ENCODE measurements at places on chromosomes 2 and 18.

DNA sequence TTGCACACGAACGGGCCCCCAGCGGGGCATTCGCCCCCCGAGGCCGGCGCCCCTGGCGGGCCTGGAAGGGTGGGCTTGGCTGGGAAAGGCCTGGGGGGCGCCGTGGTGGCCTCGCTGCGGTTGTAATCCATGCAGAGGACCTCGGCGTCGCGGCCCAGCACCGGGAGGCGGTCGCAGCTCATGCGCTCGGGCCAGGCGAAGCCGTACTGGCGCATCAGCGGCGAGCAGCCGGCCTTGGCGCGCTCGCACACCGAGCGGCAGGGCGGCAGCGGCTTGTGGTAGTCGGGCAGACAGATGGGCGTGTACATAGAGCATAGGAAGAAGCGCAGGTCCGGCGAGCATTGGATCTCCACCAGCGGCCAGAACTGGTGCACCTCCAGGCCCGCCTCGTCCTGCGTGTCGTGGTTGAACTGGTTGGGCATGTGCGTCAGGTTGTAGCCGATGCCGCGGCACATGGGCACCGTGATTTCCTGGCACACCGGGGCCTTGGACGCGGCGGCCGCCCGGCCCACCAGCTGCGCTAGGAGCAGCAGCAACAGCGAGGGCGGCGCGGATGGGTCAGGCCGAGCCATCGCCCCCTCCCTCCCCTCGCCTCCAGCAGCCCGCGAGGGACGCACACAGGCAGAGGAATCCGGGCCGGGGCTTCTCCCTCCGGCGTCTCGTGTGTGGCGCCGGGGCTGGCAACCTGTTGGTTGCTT is 1.4 kb downstream of the FZD5 start:
- no peak for DNase-seq

- DNase-seq, result no peak
Observed at GRCh38 chr2:207525296-207525695, 4.5 kb upstream of the CREB1 start.

GRCh38 chr2:224849264-224849663 is 133.1 kb upstream of the CCDC195 start:
- DNase-seq, result no peak

GRCh38 chr2:212549941-212550340 is 11.3 kb upstream of the ERBB4 start:
- DNase-seq, result no peak

DNA sequence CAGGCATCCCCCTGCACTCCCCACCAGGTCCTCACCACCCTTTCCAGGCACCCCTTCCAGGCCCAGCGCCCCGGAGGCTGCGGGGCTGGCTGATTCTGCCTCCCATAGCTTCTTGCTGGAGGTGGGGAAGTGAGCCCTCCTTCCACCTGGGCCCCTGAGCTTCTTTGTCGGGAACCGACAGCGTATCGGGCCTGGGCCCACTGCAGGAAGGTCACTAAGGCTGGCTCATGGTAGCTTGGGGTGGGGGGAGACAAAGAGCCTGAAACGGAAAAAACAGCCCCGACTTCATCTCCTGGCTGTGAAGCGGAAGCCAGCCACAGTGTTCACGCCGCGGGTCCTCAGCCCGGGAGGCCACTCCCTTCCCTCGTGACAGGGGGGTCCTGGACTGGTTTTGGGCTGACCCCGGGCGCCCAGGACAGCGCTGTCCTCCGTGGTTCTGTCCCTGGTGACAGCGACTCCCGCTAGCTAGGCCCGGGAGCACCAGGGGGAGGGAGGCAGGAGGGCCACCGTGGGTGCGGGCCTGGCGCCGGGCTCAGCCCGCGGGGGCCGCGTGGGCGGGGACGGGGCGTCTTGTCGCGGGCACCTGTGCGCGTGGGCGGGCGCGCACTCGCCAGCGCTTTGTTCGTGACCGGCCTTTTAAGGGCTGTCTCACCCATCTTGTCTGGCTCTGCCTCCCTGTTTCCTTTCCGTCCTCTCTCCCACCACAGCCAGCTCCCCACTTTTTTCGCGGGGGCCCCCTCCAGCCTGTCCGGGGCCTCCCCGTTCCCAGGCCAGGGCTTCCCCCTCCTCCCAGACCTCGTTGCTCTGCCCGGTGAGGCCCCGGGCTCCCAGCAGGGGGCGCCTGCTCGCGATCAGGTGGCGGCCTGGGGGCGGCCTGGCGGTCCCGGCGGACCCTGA is 64.9 kb downstream of the DNMT3A start:
- peak; percentile 66 for DNase-seq

DNA sequence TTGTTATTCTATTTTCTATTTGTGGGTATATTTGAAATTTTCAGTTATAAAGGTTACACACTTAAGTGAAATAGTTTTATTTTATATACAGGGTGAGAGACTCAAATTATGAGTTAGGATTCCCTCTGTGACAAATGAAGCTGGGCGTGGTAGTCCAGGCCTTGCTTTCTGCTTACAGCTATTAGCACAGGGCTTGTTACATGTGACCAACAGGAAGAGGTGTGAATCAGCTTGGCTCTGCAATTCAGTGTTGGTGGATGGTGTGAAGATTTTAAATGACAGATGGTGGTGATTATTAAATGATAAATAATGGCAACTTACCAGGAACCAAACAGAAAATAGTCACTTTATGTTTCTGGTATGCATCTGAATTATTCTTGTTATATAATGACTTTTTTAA is 64.4 kb upstream of the NOSTRIN start:
- DNase-seq, result no peak

DNA sequence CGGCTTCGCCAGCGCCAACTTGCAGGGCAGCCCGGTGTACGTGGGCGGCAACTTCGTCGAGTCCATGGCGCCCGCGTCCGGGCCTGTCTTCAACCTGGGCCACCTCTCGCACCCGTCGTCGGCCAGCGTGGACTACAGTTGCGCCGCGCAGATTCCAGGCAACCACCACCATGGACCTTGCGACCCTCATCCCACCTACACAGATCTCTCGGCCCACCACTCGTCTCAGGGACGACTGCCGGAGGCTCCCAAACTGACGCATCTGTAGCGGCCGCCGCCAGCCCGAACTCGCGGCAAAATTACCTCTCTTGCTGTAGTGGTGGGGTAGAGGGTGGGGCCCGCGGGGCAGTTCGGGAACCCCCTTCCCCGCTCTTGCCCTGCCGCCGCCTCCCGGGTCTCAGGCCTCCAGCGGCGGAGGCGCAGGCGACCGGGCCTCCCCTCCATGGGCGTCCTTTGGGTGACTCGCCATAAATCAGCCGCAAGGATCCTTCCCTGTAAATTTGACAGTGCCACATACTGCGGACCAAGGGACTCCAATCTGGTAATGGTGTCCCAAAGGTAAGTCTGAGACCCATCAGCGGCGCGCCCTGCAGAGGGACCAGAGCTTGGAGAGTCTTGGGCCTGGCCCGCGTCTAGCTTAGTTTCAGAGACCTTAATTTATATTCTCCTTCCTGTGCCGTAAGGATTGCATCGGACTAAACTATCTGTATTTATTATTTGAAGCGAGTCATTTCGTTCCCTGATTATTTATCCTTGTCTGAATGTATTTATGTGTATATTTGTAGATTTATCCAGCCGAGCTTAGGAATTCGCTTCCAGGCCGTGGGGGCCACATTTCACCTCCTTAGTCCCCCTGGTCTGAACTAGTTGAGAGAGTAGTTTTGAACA is 15.1 kb downstream of the HOXD3 start:
- DNase-seq, result no peak

DNA sequence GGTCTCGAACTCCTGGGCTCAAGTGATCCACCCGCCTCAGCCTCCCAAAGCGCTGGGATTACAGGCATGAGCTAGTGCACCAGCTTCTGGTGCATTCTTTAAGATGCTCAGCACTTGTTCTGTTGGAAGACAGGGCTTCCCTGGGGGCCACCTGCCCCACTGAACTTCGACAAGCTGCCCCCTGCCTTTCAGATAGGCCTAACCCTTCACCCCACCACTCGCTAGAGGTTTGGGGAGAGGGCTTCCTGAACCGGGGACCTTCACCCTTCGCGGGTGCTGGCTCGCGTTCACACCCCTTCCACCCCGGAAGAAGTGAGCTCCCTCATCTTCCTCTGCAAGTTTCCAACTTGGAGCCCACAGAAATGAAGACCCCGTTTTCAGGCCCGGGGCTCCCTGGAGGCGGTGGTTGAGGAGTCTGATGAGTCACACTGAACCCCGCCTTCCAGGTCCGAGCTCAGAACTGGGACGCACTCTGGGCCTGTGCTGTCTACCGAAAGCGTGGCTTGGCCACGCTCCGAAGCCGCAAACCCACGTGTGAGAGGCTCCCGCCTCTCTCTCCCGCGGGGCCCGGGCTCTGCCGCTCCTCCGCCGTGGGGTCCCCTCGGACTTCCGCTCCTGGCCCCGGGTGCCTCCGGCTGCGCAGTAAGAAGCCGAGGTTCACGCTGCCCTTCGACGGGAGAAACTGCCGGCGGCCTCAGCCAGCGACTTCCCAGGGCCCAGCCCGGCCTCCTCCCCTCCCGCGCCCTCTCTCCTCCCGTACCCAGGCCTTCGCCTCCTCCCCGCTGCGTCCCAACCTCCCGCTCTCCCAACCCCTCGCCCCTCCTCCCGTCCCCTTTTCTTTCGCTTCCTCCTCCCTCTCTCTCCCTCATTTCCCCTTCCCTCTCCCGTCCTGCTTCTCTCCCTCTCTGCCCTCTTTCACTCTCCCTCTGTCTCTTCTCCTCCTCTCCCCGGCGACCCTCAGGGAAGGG is 47.5 kb upstream of the SP3 start:
- no peak for DNase-seq

GRCh38 chr18:24725644-24726415 is 265.4 kb downstream of the HRH4 start:
- no peak for DNase-seq

GRCh38 chr2:112147382-112148168 is 9.4 kb downstream of the FBLN7 start:
- no peak for DNase-seq

DNA sequence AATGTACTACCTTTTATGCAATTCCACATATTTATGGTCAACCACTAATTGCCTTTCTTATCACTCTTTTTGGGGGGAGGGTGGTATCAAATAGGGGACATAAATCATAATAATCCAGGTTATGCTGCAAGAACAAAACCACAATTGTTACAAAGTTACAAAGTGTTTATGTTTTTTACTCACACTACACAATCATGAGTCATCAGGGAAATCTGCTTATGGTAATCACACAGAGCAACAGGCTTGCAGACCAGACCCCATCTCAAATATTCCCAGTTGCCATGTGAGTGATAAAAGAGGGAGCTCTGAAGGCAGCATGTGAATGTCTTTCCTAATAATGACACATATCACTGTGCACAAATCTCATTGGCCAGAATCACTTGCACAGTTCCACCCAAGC is 304.7 kb upstream of the TMEFF2 start:
- DNase-seq, result no peak

- DNase-seq, result no peak
Observed at GRCh38 chr2:42492691-42493467, 903 bp downstream of the KCNG3 start.

DNA sequence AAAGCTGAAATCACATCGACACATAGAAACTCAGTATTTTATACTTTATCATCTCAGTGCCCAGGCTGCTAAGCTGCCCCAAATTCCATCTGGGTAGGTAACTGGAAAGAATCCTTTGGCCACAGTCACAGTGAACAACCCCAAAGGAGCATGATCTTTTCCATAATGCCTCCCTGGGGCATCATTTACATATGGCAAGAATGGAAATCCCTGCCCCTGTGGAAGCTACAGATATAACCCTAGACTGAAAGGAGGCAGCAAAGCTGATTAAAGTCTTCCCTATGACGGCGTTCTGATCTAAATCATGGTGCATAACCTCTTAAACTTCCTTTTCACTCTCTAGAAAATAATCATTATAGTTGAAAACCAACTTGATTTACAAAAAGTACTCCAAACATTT is 41.5 kb downstream of the MAP3K19 start:
- DNase-seq, result no peak

DNA sequence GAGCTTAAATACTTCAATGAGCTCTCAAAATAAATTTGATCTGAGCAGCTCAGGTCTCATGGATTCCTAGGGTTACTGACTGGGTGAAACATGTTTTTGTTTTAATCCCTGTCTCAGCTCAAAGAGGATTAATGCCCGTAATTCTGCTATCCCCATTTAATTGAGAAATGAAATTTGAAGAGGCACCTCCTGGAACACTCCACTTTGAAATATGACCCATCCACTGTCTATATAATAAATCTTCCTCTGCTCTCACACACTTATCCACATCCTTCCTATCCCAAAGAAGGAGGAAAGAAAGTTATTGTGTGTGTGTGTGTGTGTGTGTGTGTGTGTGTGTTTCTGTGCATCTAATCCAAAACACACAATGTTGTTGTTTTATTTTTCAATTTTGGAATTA is 2082.4 kb upstream of the PIK3C3 start:
- DNase-seq, result no peak

DNA sequence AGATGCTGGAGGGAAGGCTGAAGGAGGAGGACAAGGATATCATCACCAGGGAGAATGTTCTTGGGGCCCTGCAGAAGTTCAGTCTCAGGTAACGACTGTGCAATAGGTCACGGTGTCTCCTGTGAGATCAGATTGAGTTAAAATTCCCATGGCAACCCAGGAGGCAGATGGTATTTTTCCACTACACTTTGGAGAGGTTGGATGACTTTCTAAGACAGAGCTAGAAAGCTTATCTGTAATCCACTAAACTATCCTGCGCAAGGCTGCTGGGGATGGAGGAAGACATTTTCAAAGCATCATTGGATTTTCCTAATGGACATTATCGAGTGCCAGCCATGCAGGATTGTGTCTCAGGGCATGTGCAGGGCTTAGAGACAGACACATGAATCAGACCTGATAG is 74.6 kb downstream of the ARMC9 start:
- DNase-seq, result no peak

DNA sequence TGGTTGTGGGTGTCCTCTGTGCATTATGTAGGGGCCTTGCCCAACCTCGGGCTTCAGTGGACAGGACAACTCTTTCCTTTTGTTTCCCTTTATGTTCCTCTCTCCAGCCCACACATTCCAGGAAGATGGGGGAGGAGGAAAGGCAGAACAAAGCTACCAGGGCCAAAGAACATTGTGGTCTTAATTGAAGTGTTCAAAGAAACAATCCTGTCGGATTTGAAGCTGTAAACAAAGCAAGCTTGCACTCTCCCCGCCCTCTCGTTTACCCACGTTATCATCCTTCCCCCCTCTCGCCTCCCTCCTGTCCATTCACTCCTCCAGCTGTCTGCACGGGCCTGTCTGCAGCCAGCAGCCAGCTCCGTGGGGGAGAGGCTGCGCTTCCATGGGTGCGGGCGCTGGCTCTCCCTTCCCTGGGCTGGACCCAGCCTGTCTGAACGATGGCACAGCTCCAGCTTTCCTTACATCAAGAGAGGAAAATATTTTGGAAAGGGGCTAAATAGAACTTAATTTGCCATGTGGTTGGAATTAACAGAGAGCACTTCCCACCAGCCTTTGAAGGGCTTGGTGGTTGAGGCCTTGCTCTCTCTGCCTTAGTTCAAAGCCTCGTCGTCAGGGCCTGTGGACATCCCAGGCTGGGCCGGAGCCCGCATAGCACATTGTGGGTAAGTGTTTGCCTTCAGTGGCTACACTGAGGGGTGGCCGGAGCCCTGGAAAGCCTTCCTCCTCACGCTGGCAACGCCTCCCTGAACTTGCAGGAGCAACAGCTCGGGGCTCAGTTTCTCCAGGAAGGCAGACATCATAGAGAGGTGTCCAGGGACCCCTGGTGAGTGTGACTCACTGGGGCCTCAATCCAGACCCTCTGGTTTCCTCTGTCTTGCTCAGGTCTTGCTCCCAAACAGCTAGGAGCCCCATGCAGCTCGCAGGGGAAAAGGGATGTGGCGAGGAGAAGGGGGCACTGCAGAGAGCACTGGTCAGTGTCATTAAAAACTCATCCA is 60.6 kb upstream of the HS6ST1 start:
- DNase-seq, result no peak

Measured in stimulated activated CD4-positive, alpha-beta T cell treated with anti-CD3 and anti-CD28 coated beads, TNF-alpha, amount 100 ng/mL, for 1 hour (primary cell).